Natural killer cell (primary cell): ENCODE measurements at places on chromosomes 7 and 10. TPM values are rescaled to one million over a fixed set of nuclear protein-coding genes. Genes with fewer than 3 reads are reported as not detected.

DNA sequence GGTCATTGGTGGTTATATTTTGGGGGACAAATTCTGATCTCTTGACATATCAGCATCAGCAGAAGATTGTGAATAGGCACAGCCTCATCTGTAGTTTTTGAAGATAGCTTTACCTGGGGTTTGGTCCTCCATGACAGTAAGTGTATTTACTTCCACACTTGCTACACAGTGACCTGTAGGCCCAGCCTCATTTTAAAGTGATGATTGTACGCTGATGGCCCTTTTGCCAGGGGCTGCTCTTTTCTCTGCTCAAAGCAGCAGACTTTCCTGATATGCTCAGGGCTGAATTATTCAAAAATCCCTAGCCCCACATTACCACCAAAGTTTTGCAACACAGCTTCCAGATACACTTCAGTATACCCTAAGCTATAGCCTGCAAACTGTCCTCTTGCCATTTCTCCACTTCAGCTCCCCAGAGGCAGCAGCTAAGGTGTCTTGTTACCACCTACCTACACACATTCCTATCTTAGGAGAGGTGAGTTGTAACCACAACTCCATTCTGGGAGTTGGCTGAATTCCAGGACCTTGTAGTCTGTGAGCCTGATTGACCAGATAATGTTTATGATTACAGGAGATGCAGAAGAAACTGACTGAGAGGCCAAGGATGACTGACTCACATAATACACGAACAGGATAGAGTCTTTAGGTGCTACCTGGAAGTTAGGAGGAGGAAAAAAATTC is 6.0 kb downstream of the ASB4 start:
- H3K27ac ChIP-seq: no peak overlapping the region
- H3K4me3 ChIP-seq: no peak overlapping the region
- DNase-seq: no peak
- H3K36me3 ChIP-seq: no peaks in the 10 kb centered on the region
- H3K4me1 ChIP-seq: no peaks in the 10 kb centered on the region

- no peaks in the 10 kb centered on the region for H3K27me3 ChIP-seq
- H3K36me3 ChIP-seq: no peaks in the 10 kb centered on the region
- DNase-seq: no peak
- no peak overlapping the region for H3K27ac ChIP-seq
- H3K4me3 ChIP-seq: no peak overlapping the region
- H3K4me1 ChIP-seq: no peaks in the 10 kb centered on the region
Observed at GRCh38 chr7:134752006-134752760, 27.3 kb upstream of the CALD1 start.

DNA sequence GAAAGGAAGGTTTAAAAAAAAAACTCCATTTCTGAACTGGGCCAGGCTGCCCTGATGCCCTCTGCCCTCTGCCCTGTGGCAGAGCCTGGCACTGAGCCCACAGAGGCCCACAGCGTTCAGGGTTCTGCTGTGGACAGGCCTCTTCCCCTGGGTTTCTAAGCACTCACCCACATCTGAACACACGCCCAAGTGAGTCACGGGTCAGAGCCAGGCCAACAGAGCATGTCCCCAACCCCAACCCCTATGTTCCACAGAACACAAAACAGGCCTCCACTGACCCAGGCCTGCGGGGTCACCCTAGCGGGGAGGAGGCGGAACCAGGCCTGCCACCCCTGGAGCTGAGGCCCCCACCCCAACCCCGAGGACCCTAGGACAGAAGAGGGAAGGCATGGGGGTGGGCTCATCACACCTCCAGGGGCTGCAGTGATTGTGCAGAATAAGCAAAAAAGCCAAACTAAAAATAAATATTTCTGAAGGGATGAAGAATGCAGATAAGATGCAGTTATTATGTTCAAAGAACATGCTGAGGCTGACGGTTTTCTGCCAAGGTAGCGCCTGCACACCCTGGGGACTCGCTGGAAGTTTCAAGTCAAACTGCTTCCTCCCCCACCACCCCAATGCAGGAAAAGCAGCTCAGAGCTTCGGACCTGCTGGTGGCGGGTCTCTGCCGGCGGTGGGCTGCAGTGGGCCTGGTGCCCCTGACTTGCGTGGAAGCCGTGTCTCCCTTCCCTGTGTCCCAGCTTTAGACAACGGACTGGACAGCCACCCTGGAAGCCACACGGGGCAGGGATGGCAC is 5.4 kb downstream of the WDR86 start:
- no peaks in the 10 kb centered on the region for H3K27me3 ChIP-seq
- peaks cover 21% of the 10 kb centered on the region for H3K4me1 ChIP-seq
- no peak for DNase-seq
- H3K4me3 ChIP-seq: no peak overlapping the region
- no peaks in the 10 kb centered on the region for H3K36me3 ChIP-seq
- H3K27ac ChIP-seq: no peak overlapping the region

- no peak overlapping the region for H3K4me3 ChIP-seq
- no peaks in the 10 kb centered on the region for H3K4me1 ChIP-seq
- no peaks in the 10 kb centered on the region for H3K27me3 ChIP-seq
- H3K27ac ChIP-seq: no peak overlapping the region
Observed at GRCh38 chr7:114183311-114184088, 231.1 kb upstream of the FOXP2 start.

ITPRID1 gene
- total RNA-seq: not detected

SEMA3E gene
- not detected for total RNA-seq

GRCh38 chr7:99644431-99644830 is 27.7 kb downstream of the ZSCAN25 start:
- no peaks in the 10 kb centered on the region for H3K4me1 ChIP-seq
- no peak overlapping the region for H3K27ac ChIP-seq
- H3K27me3 ChIP-seq: no peaks in the 10 kb centered on the region
- peaks cover 3% of the 10 kb centered on the region for H3K36me3 ChIP-seq

- no peak overlapping the region for H3K27ac ChIP-seq
- peaks cover 33% of the 10 kb centered on the region for H3K4me1 ChIP-seq
- peak; percentile 66 for DNase-seq
- H3K27me3 ChIP-seq: no peaks in the 10 kb centered on the region
Observed at GRCh38 chr7:101538596-101539459, 90.3 kb downstream of the MYL10 start.

DNA sequence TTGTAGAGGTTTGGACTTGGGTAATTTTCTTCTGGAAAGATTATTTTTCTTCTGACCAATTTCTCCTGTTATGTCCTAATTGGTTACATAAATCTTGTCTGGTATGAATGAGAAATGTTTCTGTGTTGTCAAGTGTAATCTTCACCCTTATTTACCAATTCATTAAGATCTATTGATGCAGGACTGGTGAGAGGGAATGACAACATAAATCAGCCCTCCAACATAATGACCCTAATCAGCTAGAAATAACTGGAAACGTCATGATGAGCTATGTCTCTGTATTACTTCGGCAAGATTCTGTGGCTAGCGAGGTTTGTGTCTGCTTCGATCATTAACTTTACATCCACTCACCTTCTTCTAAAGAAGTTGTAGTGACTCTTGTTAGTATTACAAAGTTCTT is 3.5 kb downstream of the FOXP2 start:
- H3K36me3 ChIP-seq: no peaks in the 10 kb centered on the region
- no peaks in the 10 kb centered on the region for H3K4me1 ChIP-seq
- DNase-seq: no peak
- no peak overlapping the region for H3K27ac ChIP-seq

DNA sequence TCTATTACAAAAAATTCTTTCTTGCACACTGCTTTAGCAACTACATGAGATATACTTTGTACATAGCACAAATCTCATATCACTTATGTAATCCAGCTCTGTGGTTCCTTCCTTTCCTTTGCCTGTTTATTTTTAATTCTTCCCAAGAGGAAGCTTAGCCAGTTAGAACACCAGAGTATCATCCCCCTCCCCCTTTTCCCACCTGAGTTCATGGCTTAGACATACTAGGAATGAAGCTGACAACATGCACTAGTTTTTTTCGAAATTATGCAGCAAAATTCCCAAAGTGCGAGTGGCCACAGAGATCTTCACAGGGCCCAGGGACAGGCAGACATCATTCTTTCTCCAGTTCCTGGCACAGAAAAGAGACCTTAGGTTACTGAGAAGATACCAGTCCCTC is 17.8 kb downstream of the CAV1 start:
- H3K36me3 ChIP-seq: no peaks in the 10 kb centered on the region
- no peaks in the 10 kb centered on the region for H3K4me1 ChIP-seq
- no peak for DNase-seq
- H3K4me3 ChIP-seq: no peak overlapping the region

DNA sequence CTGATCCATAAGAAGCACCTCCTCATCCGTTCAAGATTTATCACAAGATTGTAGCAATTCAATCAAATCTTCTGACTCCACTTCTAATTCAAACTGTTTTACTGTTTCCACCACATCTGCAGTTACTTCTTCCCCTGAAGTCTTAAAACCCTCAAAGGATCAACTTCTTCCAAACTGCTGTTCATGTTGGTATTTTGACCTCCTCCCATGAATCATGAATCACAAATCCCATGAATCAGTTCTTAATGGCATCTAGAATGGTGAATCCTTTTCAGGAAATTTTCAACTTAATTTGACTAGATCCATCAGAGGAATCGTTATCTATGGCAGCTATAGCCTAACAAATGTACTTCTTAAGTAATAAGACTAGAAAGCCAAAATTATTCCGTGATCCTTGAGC is 122.3 kb downstream of the IMMP2L start:
- no peaks in the 10 kb centered on the region for H3K4me1 ChIP-seq
- H3K36me3 ChIP-seq: no peaks in the 10 kb centered on the region
- no peaks in the 10 kb centered on the region for H3K27me3 ChIP-seq
- DNase-seq: no peak
- H3K27ac ChIP-seq: no peak overlapping the region

DNA sequence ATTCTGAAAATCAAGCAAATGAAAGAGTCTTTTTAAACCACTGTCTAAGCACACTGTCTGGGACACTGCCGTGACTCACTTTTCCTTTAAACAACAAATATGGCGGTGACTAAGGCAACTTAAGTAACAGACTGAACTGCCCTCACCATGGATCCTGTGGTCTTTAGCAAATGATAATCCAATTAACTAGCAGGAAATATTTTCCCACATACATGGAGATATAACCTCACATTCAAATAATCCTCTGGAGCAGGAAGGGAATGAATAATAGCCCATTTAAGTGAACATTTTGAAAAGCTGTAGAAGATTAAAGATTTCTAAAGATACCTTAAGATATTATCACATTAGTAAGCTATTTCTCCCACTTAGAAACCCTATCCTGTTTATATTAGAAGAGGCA is 40.3 kb upstream of the LRRC17 start:
- no peak overlapping the region for H3K27ac ChIP-seq
- no peaks in the 10 kb centered on the region for H3K4me1 ChIP-seq
- no peaks in the 10 kb centered on the region for H3K36me3 ChIP-seq
- DNase-seq: no peak

DNA sequence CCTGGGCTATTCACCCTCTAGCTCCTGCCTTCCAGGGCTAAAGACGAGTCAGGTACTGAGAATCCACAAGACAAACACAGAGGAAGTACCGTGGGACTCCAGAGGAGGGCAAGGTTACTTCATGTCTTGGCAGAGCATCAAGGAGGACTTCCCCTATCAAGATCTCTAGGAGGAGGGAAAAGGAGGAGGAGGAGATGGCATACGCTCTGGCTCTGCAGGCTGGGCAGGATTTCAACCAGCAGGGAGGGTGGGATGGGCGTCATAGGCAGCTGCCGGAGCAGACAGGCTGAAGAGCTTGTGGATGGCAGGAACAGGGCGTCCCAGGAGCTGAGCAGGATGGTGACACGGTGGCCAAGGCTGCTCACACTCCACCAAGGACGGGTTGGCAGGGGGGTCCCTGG is 21.3 kb downstream of the MDH2 start:
- no peaks in the 10 kb centered on the region for H3K27me3 ChIP-seq
- no peak for DNase-seq
- peaks cover 28% of the 10 kb centered on the region for H3K36me3 ChIP-seq
- H3K27ac ChIP-seq: no peak overlapping the region
- H3K4me1 ChIP-seq: no peaks in the 10 kb centered on the region

PNLIPRP1 gene
- not detected for total RNA-seq

DNA sequence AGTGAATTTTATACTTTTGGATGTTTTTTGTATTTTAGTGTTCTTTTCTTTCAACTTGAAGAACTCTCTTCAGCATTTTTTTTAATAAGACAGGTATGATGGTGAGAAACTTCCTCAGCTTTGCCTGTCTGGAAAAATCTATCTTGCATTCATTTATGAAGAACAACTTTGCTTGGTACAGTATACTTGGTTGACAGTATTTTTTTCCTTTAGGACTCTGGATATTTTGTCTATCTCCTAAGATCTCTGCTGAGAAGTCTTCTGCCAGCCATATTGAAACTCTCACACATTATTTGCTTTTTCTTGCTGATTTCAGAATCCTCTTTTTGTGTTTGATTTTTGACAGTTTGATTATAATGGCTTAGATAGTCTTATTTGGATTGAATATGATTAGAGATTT is 405.0 kb upstream of the GHITM start:
- H3K4me1 ChIP-seq: no peaks in the 10 kb centered on the region
- no peak for DNase-seq
- no peaks in the 10 kb centered on the region for H3K27me3 ChIP-seq
- no peaks in the 10 kb centered on the region for H3K36me3 ChIP-seq
- no peak overlapping the region for H3K4me3 ChIP-seq
- no peak overlapping the region for H3K27ac ChIP-seq

DNA sequence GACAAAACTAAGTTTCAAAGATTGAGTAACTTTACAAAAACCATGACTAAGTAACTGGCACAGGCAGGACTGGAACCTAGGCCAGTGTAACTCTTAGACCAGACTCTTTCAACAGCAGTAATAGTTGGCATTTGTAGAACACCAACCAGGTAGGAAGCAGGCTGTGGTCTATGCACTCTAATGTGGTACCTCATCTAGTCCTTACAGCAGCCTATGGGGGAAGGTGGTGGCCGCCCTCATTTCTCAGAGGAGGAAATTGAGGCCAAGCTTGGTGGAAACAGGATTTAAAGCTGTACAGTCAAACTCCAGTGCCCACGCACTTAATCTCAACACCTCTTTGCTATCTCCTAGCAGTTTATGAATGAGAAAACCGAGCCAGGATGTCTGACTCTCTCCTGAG is 165.4 kb upstream of the LRGUK start:
- H3K27ac ChIP-seq: no peak overlapping the region
- H3K27me3 ChIP-seq: no peaks in the 10 kb centered on the region
- no peak overlapping the region for H3K4me3 ChIP-seq
- no peak for DNase-seq
- H3K4me1 ChIP-seq: peaks cover 4% of the 10 kb centered on the region
- no peaks in the 10 kb centered on the region for H3K36me3 ChIP-seq

DNA sequence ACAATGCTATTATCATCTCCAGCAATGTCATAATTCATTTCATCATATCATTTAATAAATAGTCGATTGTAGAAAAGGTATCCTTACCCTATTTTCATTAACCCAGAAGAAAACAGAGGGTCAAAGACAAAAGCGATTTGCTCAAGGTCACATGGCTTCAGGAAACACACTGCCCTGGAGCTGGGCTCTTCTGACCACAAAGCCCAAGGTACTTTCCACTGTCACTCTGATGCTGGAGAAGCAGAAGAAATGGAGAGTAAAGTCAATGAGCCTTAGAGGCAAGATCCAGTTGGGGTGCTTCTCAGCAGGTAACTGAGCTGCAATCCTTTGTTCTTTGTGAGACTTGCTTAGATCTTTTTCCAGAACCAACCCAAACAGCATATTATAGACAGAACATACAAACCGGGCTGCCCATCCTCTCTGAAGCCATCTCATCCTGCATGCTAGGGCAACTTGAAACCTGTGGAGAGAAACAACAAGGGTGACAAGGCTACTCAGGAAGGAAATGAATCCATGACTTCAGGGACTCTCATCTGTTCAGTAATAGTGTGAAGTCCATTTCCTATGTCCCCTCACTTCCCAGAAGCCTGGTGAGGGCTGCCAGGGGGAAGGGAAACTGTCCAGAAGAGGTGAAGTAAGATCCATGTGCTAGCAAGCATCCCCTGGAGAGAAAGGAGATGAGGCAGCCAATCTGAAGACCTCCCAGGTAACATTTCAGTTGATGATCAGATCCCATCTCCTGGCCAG is 148.6 kb upstream of the SVIL start:
- no peak overlapping the region for H3K4me3 ChIP-seq
- no peaks in the 10 kb centered on the region for H3K36me3 ChIP-seq
- no peaks in the 10 kb centered on the region for H3K27me3 ChIP-seq
- no peaks in the 10 kb centered on the region for H3K4me1 ChIP-seq
